NK-92 treated with Interleukin-12 subunit alpha and Interleukin-12 subunit beta, amount 100 ng/mL, for 24 hours (cell line): ENCODE measurements at places on chromosomes 5 and 9.

- no peak for DNase-seq
These were observed 10.3 kb upstream of the STX17 start for GRCh38 chr9:99896119-99896518.

DNA sequence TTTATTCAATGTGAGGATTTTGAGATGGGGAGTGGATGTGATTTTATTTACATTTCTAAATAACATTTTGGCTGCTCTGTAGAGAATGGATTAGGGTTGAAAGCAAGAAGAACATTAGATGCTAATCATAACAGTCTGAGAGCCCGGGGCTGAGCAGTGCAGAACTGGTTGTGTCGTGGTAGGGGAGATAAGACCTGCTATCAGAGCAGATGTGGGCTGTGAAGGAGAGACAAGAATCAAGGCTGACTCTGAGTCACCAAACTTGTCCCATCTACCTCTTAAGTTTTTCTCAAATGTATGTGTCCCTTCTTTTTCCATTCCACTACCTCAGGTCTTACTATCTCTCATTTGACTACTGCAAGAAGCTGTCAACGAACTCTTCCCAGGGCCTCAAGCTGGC is 35.4 kb upstream of the SLC28A3 start:
- DNase-seq: no peak

DNA sequence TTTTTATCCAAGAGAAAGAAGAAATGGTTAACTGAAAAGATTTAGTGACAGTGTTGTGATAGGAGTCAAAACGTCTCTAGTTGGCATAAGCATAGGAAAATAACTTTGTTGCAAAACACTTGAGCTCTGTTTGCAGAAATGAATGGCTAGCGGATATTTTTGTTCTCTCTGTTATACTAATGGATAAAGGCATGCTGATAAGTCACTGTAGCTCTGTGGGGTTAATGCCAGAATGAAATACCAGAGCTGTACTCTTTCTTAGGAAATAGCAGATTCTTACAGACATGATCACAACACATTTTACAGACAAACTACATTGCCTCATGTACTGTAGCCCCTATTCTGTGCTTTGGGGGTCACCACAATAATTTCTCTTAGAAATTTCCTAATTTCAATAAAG is 202.8 kb downstream of the DMRTA1 start:
- DNase-seq: no peak

DNA sequence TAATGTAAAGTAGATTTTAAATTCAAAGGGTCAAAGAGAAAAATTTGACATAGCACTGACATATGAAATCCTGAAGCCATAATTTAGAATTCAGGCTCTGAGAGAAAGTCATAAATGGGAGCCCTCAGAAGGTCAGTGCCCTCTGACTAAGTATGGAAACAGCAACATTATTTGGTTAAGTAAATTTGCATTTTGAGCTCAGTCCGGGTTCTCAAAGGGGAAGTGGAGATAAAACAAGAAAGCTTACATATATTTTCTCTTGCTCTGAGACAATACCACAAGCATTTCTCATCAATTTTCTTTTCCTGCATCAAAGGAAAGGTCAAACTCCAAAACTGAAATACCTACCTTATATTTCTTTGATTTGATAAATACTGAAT is 348.0 kb downstream of the SEMA5A start:
- no peak for DNase-seq

DNA sequence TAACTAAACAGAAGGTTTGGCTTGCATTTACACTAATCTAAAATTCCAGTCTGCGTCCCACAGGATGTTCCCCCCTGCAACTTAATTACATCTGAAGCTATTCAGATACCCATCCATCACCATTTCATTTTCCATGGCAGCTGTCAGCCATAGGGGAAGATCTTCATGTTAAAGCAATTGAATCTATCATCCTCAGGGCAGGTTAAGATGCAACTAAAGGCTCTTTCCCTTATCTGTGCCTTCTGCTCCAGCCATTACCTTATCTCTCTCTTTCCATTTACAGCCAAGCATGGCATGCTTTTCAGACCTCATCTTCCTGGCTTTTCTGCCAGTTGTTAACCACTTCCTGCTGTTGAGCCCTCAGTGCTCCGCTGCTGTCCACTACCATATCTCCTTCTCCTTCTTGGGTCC is 15.8 kb upstream of the HACD4 start:
- DNase-seq: no peak

GRCh38 chr5:68272289-68272688 is 56.7 kb downstream of the PIK3R1 start:
- no peak for DNase-seq

- no peak for DNase-seq
These were observed 11.6 kb upstream of the RNU6ATAC start for GRCh38 chr9:134175808-134176598.

- no peak for DNase-seq
These were observed 134.5 kb upstream of the SPEF2 start for GRCh38 chr5:35483191-35483590.

DNA sequence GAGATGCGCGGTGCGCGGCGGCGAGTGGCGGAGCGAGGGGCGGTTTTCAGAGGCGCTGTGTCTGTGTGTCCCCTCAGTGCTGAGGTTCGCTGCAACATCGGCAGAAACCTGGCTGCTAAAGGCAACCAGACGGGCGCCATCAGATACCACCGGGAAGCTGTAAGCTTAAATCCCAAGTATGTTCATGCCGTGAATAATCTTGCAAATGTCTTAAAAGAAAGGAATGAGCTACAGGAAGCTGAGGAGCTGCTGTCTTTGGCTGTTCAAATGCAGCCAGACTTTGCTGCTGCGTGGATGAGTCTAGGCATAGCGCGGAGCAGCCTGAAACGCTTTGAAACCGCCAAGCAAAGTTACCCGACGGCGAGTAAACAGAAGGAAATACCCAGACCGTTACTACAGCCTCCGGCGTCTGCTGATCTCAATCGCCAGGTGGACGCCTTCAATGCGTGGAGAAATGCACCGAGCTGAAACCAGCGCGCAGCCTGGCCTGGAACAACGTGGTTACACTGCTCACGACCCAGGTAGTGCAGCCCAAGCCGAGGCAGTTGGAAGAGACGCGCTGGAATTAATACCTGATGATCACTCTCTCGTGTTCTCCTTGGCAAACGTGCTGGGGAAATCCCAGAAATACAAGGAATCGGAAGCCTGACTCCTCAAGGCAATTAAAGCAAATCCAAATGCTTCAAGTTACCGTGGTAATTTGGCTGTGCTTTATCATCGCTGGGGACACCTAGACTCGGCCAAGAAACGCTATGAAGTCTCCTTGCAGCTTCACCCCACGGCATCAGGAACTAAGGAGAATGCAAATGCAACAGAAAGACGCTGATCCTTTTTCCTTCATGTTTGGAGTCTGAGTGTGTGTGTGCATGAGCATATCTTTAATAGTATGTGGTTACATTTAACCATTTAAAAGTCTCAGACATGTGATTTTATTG is 15.9 kb downstream of the OR2V1 start:
- no peak for DNase-seq

DNA sequence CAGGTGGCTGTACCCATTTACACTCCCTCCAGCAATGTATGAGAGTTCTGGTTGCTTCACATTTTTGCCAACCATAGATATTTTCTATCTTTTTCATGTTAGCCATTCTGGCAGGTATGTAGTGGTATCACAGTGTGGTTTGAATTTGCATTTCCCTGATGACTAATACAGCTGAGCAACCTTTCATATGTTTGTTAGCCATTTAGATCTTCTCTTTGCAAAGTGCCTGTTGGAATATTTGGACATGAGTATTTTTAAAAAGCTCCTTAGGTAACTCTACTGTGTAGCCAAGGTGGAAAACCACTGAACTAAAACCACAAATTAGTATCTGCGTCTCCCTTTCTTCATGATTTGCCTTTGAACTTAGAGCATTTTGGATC is 31.9 kb downstream of the IRF1 start:
- no peak for DNase-seq

GRCh38 chr9:14289916-14290315 is 24.0 kb downstream of the NFIB start:
- no peak for DNase-seq

DNA sequence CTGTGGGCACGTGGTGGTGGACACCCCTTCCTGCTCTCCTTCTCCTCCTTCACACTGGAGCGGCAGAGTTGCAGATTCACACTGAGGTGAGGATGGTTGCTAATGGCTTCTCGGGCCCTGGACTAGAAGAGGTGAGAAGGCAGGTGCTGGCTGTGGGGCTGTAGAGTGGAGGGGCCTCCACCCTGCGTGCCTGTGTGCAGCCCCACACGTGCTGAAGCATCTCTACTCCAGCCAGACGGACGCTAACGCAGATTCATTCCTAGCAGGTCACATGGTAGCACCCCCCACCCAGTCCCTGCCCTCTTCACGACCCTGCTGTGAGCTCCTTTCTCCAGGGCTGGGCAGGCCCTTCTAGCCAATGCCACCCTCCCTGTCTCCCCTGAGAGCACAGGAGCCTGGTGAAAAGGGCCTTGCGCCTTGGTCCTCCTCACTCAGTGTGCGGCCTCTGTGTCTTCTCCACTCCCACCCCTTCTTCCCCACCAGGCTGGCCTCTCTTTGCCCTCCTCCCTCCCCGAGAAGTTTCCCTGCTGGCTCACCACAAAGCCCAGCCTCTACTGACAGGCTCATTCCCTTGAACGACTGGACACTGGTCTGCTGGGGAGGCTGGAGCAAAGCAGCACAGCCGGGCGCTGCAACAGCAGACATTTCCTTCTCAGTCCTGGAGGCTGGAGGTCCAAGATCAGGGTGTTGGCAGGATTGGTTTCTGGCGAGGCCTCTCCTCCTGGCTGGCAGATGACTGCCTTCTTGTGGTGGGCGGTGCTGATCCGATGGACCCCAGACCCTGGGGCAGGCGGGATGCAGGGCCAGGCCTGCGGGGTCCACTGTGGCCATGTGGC is 14.2 kb downstream of the CACNA1B start:
- no peak for DNase-seq

- DNase-seq: no peak
These were observed 245.4 kb downstream of the EBF1 start for GRCh38 chr5:158854260-158854783.

DNA sequence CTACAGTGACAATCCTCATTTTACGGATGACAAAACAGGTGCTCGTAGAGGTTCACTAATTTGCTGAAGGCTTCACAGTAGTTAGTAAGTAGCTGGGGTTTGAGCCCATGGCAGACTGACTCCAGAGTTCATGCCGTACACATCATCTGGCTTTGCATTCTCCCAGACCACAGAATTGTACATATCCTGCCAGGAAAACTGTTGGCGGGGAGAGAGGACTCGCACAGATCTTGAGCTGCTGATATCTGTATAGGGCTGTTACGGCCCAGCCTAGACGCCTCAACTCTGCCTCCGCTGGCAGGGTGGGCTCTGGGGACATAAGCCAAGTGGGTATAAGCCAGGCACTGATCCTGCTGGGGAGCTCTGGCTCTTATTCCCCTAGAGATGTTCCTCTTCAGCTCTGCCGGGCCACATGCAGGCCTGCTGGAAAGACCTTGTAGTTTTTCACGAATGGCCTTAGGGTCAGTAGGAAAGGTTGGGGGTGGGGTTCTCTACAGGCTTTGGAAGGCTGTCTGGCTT is 16.3 kb downstream of the LARP1 start:
- DNase-seq: no peak

DNA sequence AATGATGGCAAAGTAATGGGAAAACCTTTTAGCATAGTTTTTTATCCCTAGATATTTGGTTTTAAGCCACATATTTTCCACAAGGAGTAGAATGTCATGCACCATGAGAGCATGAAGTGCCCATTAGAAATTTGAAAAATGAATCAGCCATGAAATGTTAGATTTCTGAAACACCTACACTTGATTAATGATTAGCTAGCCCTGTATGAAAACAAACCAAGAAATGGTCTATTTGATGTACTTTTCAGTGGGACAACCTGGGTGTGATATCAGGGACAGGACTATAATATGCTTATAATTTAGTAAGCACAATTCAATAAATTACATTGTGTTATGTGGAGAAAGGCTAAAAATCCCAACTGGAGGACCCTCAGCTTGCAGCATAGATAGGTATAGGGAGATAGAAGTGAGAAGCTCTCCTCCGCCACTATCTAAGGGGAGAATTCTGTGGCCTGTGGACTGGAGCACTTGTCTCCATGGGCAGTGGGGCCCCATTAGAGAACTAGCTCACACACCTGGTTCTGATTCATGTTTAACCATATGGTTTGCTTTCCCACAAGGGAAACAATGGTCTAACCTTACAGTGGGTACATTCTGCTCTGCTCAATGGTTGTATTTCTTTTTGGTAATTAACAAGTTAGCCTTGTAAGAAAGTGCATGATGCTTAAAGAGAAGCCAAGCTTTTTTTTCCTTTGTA is 35.2 kb downstream of the NUP214 start:
- no peak for DNase-seq

- no peak for DNase-seq
These were observed 4.0 kb upstream of the HNRNPA0 start for GRCh38 chr5:137758121-137758520.

DNA sequence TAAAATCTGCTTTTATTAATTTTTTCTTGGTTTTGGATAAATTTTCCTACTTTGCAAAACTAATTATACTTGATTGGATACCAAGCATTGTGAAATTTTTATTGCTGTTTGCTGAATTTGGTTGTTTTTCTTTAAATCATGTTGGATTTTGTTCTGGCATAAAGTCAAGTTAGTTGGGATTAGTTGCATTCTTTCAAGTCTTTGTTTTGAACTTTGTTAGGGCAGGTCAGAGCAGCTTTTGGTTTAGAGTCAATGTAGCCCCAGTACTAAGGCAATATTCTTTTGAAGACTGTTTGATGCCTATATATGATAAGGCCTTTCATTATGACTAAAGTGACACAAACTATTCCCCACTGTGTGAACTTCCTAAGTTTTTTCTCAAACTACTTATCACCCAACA is 531.1 kb downstream of the RASEF start:
- no peak for DNase-seq

GRCh38 chr9:37550781-37551180 is 25.4 kb downstream of the FBXO10 start:
- no peak for DNase-seq

- no peak for DNase-seq
These were observed 2.1 kb downstream of the SEPTIN8 start for GRCh38 chr5:132774896-132775295.

- DNase-seq: no peak
These were observed 28.2 kb upstream of the NCS1 start for GRCh38 chr9:130143958-130144366.

DNA sequence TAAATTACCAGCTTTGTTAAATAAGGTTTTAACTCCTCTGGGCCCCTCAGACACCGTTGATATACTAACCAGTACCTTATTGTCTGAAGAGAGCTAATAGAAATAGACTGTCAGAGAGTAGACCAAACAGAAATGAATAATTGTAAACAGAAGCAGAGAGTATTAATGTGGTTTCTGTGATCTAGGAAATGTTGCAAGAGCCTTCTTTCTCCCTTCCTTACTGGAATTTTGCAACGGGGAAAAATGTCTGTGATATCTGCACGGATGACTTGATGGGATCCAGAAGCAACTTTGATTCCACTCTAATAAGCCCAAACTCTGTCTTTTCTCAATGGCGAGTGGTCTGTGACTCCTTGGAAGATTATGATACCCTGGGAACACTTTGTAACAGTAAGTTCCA is 5.1 kb downstream of the TYRP1 start:
- DNase-seq: no peak

- no peak for DNase-seq
These were observed 1303.5 kb downstream of the EFNA5 start for GRCh38 chr5:106367281-106367680.
